Fibroblast of pulmonary artery (primary cell): ENCODE measurements at places on chromosomes 3 and 15.

DNA sequence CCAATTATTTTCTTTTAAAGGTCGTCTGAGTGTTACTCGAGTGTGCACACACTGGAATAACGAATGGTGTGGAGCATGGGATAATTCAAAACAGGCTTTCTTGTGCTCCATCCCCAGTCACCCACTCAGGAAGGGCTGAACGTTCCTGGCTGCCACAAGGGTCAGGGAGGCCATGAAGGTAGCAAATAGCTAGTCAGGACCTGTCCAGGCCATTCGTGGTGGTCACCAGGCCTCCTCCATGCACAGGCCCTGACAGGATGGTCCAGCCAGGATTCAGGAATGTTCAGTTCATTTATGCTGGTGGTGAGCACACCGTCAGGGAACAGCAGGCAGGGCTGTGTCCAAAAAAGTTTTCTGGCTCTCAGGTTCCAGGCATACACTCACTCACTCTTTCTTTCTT is 11.7 kb upstream of the NR2E3 start:
- DNase-seq, result no peak

DNA sequence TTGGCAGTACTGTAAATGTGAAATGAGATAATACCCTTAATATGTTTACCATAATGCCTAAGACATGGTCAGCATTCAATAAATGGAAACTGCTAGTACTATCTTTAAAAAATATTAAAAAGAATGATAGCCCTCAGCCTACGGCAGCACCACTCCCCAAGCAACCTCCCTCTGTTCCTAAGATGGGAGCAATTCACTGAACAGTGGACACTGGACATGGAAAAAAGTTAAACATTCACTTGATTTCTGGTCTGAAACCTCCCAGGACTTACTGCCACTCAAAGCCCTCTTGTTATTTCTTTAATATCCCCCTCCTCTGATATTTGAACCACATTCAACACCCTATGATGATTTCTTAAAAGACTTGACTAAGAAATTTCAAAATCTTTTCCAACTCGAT is 27.0 kb downstream of the NEK4 start:
- DNase-seq, result no peak

DNA sequence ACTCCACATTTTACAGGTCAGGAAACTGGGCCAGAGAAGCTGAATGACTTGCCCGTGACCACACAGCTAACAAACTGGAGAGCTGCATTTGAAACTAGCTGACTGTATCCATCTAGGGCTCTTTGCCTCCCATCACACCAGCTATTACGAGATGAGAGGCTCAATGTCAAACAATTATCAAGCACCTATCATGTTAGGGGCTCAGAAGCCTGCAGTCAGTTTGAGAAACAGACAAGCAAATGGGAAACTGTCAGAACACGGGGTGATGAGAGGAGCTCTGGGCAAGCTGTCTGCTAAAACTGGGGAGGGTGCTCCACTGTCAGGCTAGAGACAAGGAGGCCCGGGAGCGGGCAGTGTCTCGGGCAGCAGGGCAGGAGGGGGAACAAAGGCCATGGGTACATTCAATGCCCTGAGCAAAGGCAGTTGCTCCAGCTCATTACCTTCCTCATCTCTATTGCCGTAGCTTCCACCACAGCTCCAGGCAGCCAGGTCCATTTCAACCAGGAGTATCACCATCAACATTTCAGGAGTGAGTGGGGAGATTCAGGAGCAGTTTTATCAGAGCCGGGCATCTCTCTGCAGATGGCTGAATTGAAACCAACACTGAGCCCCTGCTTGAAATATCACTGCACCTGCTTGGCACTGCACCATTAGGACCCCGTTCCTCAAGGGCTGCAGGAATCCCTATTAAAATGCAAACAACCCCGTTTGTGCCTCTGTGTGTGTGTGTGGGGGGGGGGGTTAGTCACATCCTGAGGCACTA is 122.6 kb downstream of the RAB11A start:
- DNase-seq, result no peak

GRCh38 chr3:66354001-66354400 is 133.2 kb downstream of the SLC25A26 start:
- DNase-seq, result no peak

- no peak for DNase-seq
Measured at GRCh38 chr3:27688053-27688452, 34.1 kb downstream of the EOMES start.

DNA sequence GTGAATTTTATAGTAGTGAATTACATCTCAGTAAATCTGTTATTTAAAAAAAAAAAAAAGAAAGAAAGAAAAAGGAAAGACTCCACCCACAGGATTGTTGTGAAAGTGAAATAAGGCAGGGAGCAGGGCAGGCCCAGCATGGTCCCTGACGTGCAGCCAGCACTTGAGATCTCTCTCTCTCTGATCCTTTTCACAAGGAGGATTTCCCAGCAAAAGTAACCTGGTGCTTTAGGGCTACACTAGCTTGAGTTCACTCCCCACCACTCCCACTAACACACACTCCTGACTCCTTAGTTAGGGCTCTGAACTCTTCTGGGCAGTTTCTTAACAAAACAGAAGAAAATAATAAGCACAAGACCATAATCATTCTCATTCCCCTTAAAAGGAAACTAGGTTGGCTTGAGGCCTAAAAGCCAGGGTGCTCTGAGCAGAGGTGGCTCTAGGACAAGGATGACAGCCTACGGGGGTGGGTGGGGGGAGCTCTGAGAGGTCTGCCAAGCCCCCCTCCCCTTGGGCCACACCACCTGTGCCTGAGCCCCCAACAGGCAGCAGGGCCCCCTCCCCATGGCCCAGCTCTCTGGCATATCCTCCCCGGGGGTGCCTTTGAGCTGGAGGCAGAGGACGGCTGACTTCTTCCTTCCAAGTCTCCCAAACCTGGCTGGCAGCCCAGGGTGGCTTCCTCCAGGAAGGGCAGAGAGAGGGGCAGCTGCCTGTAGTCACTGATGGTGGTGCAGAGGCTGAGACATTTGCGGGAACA is 856 bp downstream of the TMEM40 start:
- peak; percentile 77 for DNase-seq

DNA sequence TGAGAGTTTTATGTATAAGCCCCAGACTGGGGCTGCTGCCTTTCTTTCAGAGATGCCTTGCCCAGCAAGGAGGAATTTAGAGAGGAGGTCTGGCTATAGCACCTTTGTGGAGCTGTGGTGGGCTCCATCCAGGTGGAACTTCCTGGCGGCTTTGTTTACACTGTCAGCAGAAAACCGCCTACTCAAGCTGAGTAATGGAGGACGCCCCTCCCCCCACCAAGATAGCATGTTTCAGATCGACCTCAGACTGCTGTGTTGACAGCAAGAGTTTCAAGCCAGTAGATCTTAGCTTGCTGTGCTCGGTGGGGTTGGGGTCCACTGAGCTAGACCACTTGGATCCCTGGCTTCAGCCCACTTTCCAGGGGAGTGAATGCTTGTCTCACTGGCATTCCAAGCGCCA is 155.6 kb downstream of the STXBP5L start:
- no peak for DNase-seq
